ENCODE measurements at places on chromosomes 6 and 20.
A peak's percentile ranks its signal among the peaks of the same experiment; 100 is the strongest.

GRCh38 chr6:163507965-163508364, 93.4 kb downstream of the QKI start:
- no peak for DNase-seq

GRCh38 chr6:50837589-50838445, 19.1 kb downstream of the TFAP2B start:
- DNase-seq = no peak

- DNase-seq = no peak
These were observed 4.1 kb downstream of the SH3BGRL2 start for GRCh38 chr6:79635232-79635543.

GRCh38 chr20:51759769-51760510, 8.2 kb downstream of the ATP9A start:
- no peak for DNase-seq

DNA sequence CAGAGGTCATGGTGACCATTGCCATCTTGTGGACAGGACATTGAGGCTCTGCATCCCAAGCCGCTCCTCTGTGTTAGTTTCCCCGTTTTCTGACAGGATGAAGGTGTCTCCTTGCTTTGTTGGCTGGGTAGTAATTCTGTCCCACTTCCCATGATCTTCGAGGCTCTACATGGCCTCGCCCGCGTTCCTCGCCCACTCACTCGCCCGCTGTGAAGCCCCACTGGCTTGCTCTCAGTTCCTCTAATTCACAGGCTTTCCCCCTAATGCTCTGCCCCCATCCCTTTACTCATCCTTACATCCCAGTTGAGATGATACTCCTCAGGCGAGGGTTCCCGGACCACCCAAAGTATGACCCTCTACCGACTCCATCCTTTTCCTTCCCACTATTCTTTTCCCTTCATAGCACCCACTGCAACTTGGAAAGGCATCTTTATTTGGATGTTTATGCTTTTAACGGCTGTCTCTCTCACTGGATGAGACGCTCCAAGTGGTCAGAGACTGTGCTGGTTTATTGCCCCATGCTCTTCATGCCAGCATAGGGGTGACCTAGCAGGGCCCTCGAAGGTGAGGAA, 511 bp upstream of the SLC35B2 start:
- no peak for DNase-seq

GRCh38 chr6:170438402-170438753, 114.7 kb downstream of the PSMB1 start:
- DNase-seq = peak; percentile 30

DNA sequence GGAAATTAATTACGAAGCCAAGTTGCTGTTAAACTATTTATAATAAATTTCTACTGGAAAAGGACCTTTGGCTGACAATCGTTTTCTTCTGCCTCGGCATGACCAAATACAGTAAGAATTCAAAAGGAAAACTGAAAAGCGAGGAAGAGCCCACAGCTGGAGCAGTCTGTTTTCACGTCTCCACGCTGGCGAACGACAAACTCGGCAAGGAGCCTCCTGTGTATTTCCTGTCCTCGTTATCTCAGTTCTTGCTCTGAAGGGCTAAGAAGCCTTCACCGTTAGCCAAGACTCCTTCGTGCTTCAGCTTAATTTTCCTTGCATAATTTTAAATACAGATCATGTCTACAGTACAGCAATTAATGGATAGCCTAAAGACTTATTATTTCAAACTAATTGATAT, 214.3 kb upstream of the PLCB4 start:
- DNase-seq = no peak

GRCh38 chr20:5033566-5033965, 32.3 kb upstream of the SLC23A2 start:
- no peak for DNase-seq

Measured in stimulated activated CD4-positive, alpha-beta T cell treated with anti-CD3 and anti-CD28 coated beads, Interleukin-4, amount 100 ng/mL, for 4 hours (primary cell).